ENCODE measurements at places on chromosomes 7 and 10.

- no peak for DNase-seq
These were observed at the start of gene CALHM3 for GRCh38 chr10:103479135-103479534. TSS of gene CALHM3 (minus strand) at chr10:103479240. CDS start at chr10:103479032, 208 bp downstream.

DNA sequence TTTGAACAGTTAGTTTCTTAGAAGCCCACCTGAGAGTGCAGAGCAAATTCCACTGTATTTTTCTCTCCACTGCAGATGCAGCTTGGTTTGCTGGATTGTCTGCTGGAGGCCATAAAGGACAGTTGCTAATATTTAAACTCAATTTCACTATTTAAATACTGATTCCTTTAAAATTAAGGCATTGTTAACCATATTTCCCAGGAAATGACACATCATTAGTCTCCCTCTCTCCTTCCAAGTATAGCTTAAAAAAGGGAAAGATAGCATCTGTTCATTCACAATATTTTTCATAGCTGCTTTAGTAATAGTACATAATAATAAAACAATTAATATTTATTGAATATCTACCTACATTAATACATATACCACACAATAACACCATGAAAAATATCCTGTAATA, 252.9 kb downstream of the HGF start:
- DNase-seq, result no peak

DNA sequence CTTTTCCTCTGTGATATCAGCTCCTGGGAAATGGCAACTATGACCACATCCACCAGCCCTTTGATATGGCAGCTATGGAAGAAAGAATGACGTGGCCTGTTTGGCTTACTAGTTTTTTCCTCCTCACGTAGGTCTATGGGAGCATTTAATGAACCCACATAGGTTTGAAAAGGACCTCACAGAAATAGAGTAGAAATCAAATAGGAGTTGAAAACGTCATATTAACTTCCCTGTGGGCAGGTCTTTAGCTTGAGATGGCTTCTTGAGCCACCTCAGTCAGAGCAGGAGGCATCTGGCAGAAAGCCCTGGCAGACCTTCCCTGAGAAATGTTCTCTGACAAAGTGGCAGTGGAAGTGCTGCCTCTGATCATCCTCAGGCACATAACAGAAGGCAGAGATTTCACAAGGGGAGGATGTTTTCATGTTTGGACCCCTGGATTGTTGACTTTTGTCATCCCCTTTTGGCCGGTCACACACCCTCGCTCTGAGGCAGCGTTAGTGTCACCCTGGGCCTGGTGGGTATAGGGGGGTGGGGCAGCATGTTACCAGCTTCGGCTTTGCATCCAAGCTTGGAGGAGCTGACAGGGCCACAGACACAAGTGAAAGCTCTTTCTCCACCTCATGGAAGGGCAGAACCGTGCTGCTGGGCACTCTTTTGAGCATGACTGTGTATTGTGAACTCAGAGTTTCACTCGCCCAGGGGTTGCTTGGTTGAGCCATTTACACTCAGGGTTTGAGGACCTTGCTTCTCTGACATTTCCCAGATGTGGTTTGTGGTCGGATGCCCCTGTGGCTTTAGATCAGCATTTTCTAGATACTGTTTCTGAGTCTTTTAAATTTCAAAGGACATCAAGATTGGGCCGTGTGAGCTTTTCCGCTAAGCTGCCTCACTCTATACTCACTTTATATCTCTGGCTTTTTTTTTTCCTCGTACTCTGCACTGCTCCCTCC, 184.2 kb downstream of the STK31 start:
- peak; percentile 84 for DNase-seq

GRCh38 chr10:87752566-87752965, 65.5 kb downstream of the ATAD1 start:
- no peak for DNase-seq

DNA sequence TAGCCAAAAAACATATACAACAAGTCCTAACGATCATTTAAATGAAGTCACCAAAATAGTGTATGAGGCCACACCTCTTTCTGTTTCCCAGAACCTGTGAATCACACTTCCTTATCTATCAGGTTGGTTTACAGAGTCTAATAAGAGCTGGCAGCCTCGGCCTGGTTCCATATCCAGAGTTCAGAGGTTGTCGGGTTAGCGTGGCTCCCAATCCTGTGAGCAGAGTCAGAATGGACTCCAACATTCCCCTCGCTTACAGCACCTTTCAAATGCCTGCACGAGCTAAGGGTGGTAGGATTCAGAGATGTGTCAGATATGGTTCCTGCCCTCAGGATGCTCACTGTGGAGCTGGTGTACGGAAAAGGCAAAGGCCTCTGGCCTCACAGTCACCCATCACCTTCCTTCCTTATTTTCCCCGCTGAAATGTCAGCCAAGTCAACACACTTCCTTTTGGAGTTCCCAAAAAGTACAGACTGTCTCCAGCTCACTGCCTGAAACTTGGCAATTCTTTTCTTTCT, 6.0 kb downstream of the IL15RA start:
- peak; percentile 58 for DNase-seq

GRCh38 chr7:3106361-3106826, 62.7 kb upstream of the CARD11 start:
- peak; percentile 93 for DNase-seq
